ENCODE measurements at places on chromosomes 1 and 21.

GRCh38 chr1:119160409-119160808 lies 20.0 kb upstream of the WARS2 start:
- no peak for DNase-seq

DNA sequence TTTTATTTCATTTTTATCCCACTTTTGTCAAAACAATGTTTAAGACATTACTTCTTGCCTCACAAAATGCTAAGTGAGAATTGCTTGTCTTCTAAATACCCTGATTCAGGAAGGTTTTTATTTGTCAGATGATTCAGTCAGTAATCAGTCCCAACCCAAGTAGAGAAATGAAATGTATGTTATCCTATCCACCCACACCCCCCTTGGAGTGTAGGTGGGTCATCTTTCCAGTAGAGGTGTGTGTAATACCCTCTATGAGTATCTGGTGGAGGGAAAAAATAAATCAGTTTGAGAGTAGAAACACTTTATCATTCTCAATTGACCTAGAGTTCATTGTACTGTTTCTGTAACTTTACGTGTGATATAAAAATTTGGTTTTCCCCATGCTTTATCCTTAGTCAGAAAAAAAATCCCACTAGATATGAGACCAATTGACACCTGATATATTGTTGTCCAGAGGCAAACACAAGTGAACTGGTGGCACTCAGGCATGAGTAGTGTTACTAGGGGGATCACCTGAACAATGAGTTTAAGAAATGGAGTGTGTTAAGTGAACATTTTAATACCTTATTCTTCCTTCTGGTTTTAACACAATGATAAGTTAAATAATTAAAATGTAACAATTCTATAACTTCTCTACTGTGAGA lies 153.8 kb upstream of the C1orf105 start:
- no peak for DNase-seq

GRCh38 chr1:247104965-247105364 lies 809 bp upstream of the ZNF669 start:
- DNase-seq, result no peak

- DNase-seq, result no peak
Measured at GRCh38 chr1:73765551-73766233, 432.3 kb downstream of the LRRIQ3 start.

GRCh38 chr1:207883104-207883651 lies 27.7 kb downstream of the CD34 start:
- no peak for DNase-seq

- DNase-seq, result no peak
Measured at GRCh38 chr1:234726359-234726943, 116.5 kb upstream of the IRF2BP2 start.

Measured in Kasumi-1 (cell line).